ENCODE measurements at places on chromosomes 7 and 10.

GRCh38 chr7:140036224-140036962 lies 26.4 kb downstream of the PARP12 start:
- no peak overlapping the region for H3K4me3 ChIP-seq
- H3K36me3 ChIP-seq = peaks cover 72% of the 10 kb centered on the region
- peaks cover 35% of the 10 kb centered on the region for H3K4me1 ChIP-seq
- peak overlapping the region; percentile 36 for H3K27ac ChIP-seq
- no peaks in the 10 kb centered on the region for H3K27me3 ChIP-seq

DNA sequence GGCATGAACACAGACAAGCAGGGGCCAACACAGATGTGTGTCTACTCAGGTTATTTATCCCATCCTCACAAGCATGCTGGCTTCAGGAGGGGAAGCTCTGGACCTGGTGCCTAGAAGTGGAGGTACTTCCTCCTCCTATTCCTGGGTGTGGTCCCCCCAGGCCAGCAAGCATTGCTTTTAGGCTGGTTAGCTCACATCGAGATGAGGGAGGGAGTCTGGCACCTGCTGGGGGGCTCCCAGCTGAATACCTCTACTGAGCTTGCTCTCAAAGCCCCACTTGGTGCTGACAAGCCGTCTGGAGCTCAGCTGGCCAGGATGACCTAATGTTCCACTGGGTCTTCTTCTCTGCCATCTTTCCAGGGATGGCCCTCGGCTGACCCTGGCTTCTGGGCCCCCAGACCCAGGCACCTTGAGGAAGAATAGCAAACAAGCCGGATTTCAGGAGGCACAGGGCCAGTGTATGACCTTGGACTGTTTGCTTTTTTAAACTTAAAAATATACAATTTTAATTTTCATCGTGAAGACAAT lies 26.8 kb downstream of the FAM241B start:
- peaks cover 4% of the 10 kb centered on the region for H3K4me1 ChIP-seq
- no peak for DNase-seq
- no peak overlapping the region for H3K27ac ChIP-seq
- no peak overlapping the region for H3K4me3 ChIP-seq
- peaks cover 14% of the 10 kb centered on the region for H3K27me3 ChIP-seq

DNA sequence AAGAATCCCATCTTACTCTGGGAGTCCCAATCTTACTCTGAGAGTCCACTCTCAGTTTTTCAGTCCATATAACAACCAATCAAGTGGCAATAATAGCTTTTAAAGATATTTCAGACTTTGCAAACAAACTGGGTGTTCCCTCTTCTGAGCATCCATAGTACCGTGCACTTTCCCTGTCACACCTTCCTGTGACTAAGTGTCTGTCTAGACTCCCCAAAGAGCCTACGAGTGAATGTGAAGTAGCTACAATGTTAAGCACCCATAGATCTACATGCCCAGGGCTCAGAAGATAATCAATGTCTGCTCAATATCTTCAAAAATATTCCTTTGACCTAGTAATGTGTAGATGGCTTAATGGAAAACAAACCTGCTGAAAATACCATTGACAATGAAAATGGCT lies 95.6 kb upstream of the ASAH2 start:
- DNase-seq = no peak
- no peaks in the 10 kb centered on the region for H3K27me3 ChIP-seq
- H3K27ac ChIP-seq = no peak overlapping the region
- H3K36me3 ChIP-seq = peaks cover 37% of the 10 kb centered on the region
- no peak overlapping the region for H3K4me3 ChIP-seq
- H3K4me1 ChIP-seq = peaks cover 14% of the 10 kb centered on the region

GRCh38 chr10:60372436-60372835 lies 17.2 kb downstream of the ANK3 start:
- H3K27me3 ChIP-seq = no peaks in the 10 kb centered on the region
- no peaks in the 10 kb centered on the region for H3K4me1 ChIP-seq
- no peak for DNase-seq
- no peaks in the 10 kb centered on the region for H3K36me3 ChIP-seq
- H3K27ac ChIP-seq = no peak overlapping the region

- H3K27ac ChIP-seq = no peak overlapping the region
- DNase-seq = no peak
- no peak overlapping the region for H3K4me3 ChIP-seq
- H3K4me1 ChIP-seq = peaks cover 5% of the 10 kb centered on the region
Observed at GRCh38 chr7:155263581-155264143, 34.0 kb upstream of the INSIG1 start.

DNA sequence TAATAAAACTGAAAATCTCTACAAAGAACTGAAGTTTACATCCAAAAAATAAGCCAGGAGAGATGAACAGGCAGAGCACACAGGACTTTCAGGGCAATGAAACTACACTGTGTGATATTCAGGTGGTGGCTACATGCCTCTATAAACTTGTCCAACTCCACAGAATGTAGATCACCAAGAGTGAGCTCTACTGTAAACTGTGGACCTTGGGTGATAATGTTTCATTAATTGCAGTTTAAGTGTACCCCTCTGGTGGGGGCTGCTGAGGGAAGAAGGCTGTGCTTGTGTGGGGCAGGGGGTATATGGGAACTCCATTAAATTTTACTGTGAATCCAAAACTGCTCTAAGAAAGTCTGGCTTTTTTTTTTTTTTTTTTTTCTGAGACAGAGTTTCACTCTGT lies 22.7 kb downstream of the YWHAG start:
- H3K4me3 ChIP-seq = no peak overlapping the region
- peaks cover 18% of the 10 kb centered on the region for H3K4me1 ChIP-seq
- H3K27ac ChIP-seq = no peak overlapping the region

Measured in T-helper 2 cell treated with Interferon-gamma antibody and Interleukin-4, amounts not matched to agents 5 μg/mL and 100 μg/mL, for 36 hours (primary cell).